ENCODE measurements at places on chromosomes 7 and 10. TPM values are rescaled to one million over a fixed set of nuclear protein-coding genes. Genes with fewer than 3 reads are reported as not detected.

DNA sequence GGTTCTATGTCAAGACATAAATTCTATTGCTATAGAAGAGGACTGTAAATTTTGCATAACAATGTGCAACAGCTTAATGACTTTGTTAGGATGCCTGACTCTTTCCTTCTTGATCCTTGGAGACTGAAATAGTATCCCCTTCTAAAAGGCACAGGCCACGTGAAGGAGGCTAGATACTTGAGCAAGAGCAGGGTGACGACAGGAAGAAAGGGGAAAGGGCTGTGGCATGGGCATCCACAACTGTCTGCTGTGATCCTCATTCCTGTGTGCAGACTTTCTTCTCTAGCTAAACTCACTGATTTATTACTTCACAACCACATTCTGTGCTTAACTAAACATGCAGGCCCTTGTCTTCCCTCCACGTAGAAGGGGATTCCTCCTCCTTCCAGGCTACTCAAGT is 1111.8 kb upstream of the C7orf33 start:
- no peak for DNase-seq
- H3K4me3 ChIP-seq, result no peak overlapping the region
- no peaks in the 10 kb centered on the region for H3K27me3 ChIP-seq
- no peaks in the 10 kb centered on the region for H3K36me3 ChIP-seq

DNA sequence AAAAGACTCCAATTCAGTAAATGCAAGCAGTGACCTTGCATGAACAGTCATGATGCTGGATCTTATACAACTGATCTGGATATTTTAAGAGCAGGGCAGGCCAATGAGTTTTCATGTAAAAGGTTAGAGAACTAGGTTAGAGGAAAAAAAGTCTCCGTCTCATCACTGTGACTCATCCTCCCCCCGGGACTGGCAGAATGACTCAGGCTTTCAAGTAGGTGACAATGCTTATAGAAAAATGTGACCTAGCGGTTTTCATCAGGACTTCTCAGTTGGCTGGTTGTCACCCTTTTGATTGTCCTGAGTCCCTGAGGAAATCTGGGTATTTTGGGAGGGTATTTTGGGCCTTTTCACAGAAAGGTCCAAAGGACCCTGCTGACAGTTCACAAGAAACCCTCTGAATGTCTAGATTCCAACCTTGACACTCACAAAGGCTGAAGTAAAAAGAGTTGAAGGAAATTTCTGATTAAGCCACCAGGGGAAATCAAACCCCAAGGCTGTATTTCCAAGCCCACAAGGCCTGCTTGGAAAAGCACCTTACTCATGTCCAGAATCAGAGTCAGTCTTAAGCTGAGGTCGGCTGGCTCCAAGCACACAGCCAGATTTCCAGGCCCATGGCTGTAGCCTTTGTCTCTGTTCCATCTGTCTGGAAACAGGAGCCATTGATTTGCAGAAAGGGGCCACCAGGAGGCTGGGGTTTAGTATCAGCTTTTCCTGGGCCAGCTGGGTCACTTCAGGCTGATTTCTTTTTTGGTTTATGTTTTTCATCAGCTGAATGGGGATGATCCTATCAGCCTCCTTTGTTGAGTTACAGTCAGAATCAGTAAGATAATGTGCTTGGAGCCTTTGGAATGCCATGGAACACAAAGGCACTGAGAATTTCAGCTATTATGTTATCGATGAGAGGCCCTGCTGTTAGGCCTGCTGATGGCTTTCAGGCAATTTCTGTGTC is 226.4 kb upstream of the HABP2 start:
- no peaks in the 10 kb centered on the region for H3K27me3 ChIP-seq
- peaks cover 14% of the 10 kb centered on the region for H3K4me1 ChIP-seq
- peak; percentile 17 for DNase-seq

- no peak for DNase-seq
- no peak overlapping the region for H3K4me3 ChIP-seq
- no peaks in the 10 kb centered on the region for H3K27me3 ChIP-seq
- peaks cover 70% of the 10 kb centered on the region for H3K4me1 ChIP-seq
These were observed 46.3 kb downstream of the INSYN2A start for GRCh38 chr10:127150136-127150535.

DNA sequence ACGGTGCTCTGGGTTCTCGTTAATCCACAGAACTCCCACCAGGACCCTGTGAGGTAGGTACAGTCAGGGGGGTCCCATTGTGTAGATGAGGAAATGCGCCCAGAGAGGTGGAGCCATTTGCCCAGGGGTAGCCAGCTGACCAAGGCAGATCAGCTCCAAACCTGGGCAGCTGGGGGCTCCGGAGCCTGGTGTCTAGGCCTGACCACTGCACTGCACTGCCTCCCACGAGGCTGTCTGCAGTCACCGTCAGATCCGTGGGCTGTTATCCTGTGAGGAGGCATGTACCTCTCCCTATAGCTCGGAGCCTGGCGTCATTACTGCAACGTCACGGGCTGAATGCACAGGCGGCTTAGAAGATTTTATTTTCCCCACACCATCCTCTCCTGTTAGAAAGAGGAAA is 411.8 kb upstream of the FOXK1 start:
- peaks cover 10% of the 10 kb centered on the region for H3K4me1 ChIP-seq
- H3K27ac ChIP-seq, result no peak overlapping the region
- H3K27me3 ChIP-seq, result no peaks in the 10 kb centered on the region
- DNase-seq, result no peak
- H3K36me3 ChIP-seq, result peaks cover 4% of the 10 kb centered on the region

GRCh38 chr7:108499566-108499965 is 26.4 kb downstream of the PNPLA8 start:
- H3K4me3 ChIP-seq, result no peak overlapping the region
- no peak for DNase-seq
- H3K27me3 ChIP-seq, result no peaks in the 10 kb centered on the region
- H3K36me3 ChIP-seq, result peaks cover 11% of the 10 kb centered on the region

DNA sequence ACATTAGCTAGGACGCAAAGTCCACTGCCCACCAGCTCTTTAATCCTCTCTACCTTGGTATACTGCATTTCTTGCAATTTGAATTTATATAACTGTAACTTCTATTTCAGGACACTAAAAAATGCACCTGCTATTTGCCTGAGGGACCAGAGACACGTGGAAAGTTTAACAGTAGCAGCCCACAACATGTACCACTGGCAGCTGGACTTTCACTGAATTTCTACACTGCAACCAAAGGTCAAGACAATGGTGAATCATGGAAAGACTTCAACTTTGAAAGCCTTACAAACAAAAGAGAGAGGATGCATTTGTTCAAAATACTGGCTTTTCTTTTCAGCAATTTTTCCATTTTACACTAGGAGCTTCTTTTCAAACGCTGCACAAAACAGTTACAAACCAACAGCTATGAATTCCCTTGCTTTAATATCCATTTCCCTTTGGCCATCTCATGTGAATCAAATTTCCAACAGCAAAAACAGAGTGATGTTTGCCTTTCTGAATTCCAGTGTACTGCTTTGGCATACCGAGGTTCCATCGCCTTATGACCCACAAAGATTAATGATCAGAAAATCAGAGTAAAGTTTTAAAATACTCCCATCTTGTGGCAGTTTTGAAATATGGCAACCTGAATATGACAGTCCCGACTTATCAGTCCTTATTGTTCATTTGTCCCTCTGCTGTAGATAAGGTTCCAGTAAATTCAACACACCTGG is 29.9 kb upstream of the HNRNPH3 start:
- H3K4me3 ChIP-seq, result no peak overlapping the region
- H3K27me3 ChIP-seq, result no peaks in the 10 kb centered on the region
- H3K36me3 ChIP-seq, result no peaks in the 10 kb centered on the region
- no peak overlapping the region for H3K27ac ChIP-seq
- peaks cover 9% of the 10 kb centered on the region for H3K4me1 ChIP-seq
- no peak for DNase-seq

GRCh38 chr10:95451568-95452524 is 109.3 kb downstream of the SORBS1 start:
- no peak overlapping the region for H3K4me3 ChIP-seq
- no peaks in the 10 kb centered on the region for H3K27me3 ChIP-seq
- no peaks in the 10 kb centered on the region for H3K36me3 ChIP-seq
- no peak overlapping the region for H3K27ac ChIP-seq
- DNase-seq, result no peak

DNA sequence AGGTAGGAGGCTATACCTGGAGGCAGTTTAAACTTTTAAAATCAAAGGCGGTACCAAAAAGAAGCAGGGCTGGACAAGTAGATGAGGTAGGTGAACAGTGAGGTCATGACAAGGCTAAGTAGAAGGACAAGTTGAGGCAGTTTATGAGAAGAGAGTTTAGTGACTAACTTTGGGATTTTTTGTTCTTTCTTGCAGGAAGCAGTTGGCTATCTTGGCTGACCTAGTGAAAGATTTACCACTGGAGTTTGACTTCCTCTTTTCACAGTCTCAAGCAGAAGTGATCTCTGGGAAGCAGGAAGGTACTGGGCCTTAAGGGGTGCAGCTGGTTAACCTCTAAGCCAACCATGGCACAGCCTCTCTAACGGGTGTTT is 26.3 kb downstream of the ENTPD7 start:
- no peaks in the 10 kb centered on the region for H3K36me3 ChIP-seq
- no peak overlapping the region for H3K4me3 ChIP-seq
- peak overlapping the region; percentile 33 for H3K27ac ChIP-seq
- H3K27me3 ChIP-seq, result no peaks in the 10 kb centered on the region
- H3K4me1 ChIP-seq, result no peaks in the 10 kb centered on the region

DNA sequence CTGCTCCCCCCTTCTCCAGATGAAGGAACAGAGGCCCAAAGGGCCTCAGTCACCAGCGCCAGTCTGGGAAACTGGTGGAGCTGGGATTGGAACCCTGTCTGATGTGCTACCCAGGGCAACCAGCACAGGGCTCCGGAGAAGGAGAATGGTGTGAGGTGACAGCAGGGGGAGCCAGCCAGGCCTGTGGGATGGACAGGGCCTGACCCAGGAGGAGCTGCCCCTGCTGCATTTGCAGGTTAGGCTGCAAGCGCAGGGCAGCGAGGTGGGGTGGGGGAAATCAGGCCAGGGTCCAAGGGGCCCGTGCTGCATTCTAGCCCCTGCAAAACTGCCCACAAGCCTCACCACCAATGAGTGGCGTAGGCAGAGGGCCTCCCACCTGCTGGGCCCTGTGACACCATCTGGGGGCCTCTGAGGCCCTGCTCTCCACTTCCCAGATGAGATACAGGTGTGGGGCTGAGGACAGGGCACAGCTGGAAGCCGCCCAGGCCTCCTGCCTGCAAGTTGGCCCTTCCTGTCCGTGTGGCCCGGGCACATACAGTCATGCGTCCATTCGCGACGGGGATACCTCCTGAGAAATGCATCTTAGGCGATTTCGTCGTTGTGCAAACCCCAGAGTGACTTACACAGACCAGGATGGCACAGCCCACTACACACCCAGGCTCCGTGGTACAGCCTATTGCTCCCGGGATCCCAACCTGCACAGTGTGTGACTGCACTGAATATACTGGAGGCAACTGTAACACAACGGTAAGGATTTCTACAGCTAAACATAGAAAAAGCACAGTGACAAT is 45.3 kb downstream of the RASGEF1A start:
- H3K36me3 ChIP-seq, result no peaks in the 10 kb centered on the region
- no peak overlapping the region for H3K4me3 ChIP-seq
- H3K27ac ChIP-seq, result no peak overlapping the region

Gene PPP1R9A
- 18.0 TPM for total RNA-seq

- peaks cover 30% of the 10 kb centered on the region for H3K4me1 ChIP-seq
- no peaks in the 10 kb centered on the region for H3K36me3 ChIP-seq
- no peak overlapping the region for H3K4me3 ChIP-seq
- no peaks in the 10 kb centered on the region for H3K27me3 ChIP-seq
- H3K27ac ChIP-seq, result peak overlapping the region; percentile 21
- DNase-seq, result no peak
These were observed 23.5 kb downstream of the SGCE start for GRCh38 chr7:94632338-94633013.

Gene EN2
- not detected for total RNA-seq

GRCh38 chr10:129560361-129560760 is 93.3 kb downstream of the MGMT start:
- no peak for DNase-seq
- H3K4me1 ChIP-seq, result peaks cover 4% of the 10 kb centered on the region
- no peaks in the 10 kb centered on the region for H3K27me3 ChIP-seq
- H3K4me3 ChIP-seq, result no peak overlapping the region
- H3K36me3 ChIP-seq, result no peaks in the 10 kb centered on the region

DNA sequence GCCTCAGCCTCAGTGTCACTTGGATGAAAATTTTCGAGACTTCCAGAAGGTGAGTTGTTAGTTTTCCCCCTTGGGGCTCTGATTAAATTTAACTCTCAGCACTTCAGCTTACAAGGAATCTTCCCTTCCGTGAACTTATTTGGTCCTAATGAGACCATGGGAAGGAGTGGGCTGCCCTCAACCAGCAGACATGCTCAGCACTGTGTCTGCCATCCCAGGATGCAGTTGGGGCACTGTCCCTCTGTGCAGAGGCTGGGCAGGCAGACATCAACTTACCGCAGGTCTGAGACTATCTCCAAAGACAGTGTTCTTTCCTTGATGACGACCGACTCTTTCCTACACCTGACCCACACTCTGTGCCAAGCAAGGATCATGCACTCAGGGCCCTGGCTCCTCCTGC is 36.7 kb downstream of the VOPP1 start:
- no peak overlapping the region for H3K4me3 ChIP-seq
- DNase-seq, result no peak
- H3K4me1 ChIP-seq, result peaks cover 85% of the 10 kb centered on the region
- no peaks in the 10 kb centered on the region for H3K27me3 ChIP-seq

Gene SPDYE8
- not detected for total RNA-seq

Gene TMEM273
- total RNA-seq, result 0.27 TPM

Gene PARD3
- total RNA-seq, result 51.8 TPM

Gene FGFBP3
- 68.2 TPM for total RNA-seq

Gene COL26A1
- 70.9 TPM for total RNA-seq

GRCh38 chr7:109986701-109987100 is 1104.2 kb upstream of the LRRN3 start:
- H3K4me3 ChIP-seq, result no peak overlapping the region
- H3K27ac ChIP-seq, result no peak overlapping the region
- peaks cover 11% of the 10 kb centered on the region for H3K36me3 ChIP-seq
- H3K27me3 ChIP-seq, result no peaks in the 10 kb centered on the region
- H3K4me1 ChIP-seq, result peaks cover 13% of the 10 kb centered on the region

GRCh38 chr10:10665750-10666149 is 351.9 kb upstream of the CELF2 start:
- H3K27ac ChIP-seq, result no peak overlapping the region
- DNase-seq, result no peak
- no peaks in the 10 kb centered on the region for H3K36me3 ChIP-seq
- H3K4me3 ChIP-seq, result no peak overlapping the region

DNA sequence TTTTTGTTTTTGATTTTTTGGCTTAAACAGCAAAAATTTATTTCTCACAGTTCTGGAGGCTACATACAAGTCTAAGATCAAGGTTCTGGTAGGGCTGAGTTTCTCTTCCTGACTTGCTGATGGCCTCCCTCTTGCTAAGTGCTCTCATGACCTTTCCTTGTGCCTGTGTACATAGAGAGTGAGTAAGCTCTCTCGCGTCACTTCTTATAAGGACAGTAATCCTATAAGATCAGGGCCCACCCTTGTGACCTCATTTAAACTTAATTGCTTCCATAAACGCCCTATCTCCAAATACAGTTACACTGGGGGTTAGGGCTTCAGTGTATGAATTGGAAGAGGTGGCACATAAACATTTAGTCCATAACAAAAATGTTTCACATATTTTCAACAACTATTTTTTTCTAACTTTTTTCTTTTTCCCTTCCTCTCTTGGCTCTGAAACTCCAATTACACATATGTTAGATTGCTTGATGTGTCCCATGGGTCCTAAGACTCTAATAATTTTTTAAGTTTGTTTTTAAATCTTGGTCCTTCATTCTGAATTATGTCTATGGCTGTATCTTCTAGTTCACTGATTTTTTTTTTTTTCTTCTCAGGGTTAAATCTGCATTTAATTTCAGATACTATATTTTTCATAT is 149.8 kb downstream of the HBP1 start:
- H3K4me3 ChIP-seq, result no peak overlapping the region
- H3K27ac ChIP-seq, result no peak overlapping the region
- H3K4me1 ChIP-seq, result peaks cover 5% of the 10 kb centered on the region
- H3K27me3 ChIP-seq, result no peaks in the 10 kb centered on the region
